ENCODE measurements at places on chromosomes 1 and 21. TPM values are rescaled to one million over a fixed set of nuclear protein-coding genes. Genes with fewer than 3 reads are reported as not detected.

Gene KCNA3
- total RNA-seq: 0.75 TPM

Gene CD160
- not detected for total RNA-seq

GRCh38 chr1:228664399-228664914 is 70.8 kb upstream of the RHOU start:
- no peaks in the 10 kb centered on the region for H3K36me3 ChIP-seq
- no peak overlapping the region for H3K27ac ChIP-seq
- peaks cover 1% of the 10 kb centered on the region for H3K4me1 ChIP-seq

GRCh38 chr1:243638186-243638585 is 211.9 kb downstream of the AKT3 start:
- H3K4me1 ChIP-seq: peaks cover 2% of the 10 kb centered on the region
- peaks cover 15% of the 10 kb centered on the region for H3K36me3 ChIP-seq
- DNase-seq: no peak
- H3K27ac ChIP-seq: no peak overlapping the region
- no peak overlapping the region for H3K4me3 ChIP-seq
- H3K27me3 ChIP-seq: no peaks in the 10 kb centered on the region

- H3K36me3 ChIP-seq: no peaks in the 10 kb centered on the region
- H3K4me1 ChIP-seq: no peaks in the 10 kb centered on the region
- DNase-seq: no peak
- H3K27ac ChIP-seq: no peak overlapping the region
- no peak overlapping the region for H3K4me3 ChIP-seq
These were observed 101.6 kb upstream of the RUNX1 start for GRCh38 chr21:35150562-35151226.

GRCh38 chr1:171596705-171597104 is 25.3 kb upstream of the MYOCOS start:
- no peak overlapping the region for H3K27ac ChIP-seq
- no peak for DNase-seq
- peaks cover 17% of the 10 kb centered on the region for H3K36me3 ChIP-seq
- no peaks in the 10 kb centered on the region for H3K27me3 ChIP-seq

- peaks cover 6% of the 10 kb centered on the region for H3K4me1 ChIP-seq
- DNase-seq: no peak
- H3K27ac ChIP-seq: no peak overlapping the region
- H3K27me3 ChIP-seq: peaks cover 37% of the 10 kb centered on the region
- peaks cover 4% of the 10 kb centered on the region for H3K36me3 ChIP-seq
These were observed 4.2 kb downstream of the CLIC6 start for GRCh38 chr21:34673006-34673405.

Gene KRTAP7-1
- total RNA-seq: not detected

Gene GBP2
- total RNA-seq: not detected

- H3K27me3 ChIP-seq: peaks cover 5% of the 10 kb centered on the region
- H3K36me3 ChIP-seq: no peaks in the 10 kb centered on the region
- no peak overlapping the region for H3K4me3 ChIP-seq
- H3K4me1 ChIP-seq: no peaks in the 10 kb centered on the region
These were observed 150.2 kb downstream of the CAMTA1 start for GRCh38 chr1:6935361-6935883.

Gene UTP25
- 7.8 TPM for total RNA-seq

Gene PTPN7
- not detected for total RNA-seq

Gene KCNJ9
- total RNA-seq: not detected

Gene TMOD4
- total RNA-seq: 2.0 TPM

- no peak for DNase-seq
- peak overlapping the region; percentile 33 for H3K27ac ChIP-seq
- H3K4me1 ChIP-seq: no peaks in the 10 kb centered on the region
- no peaks in the 10 kb centered on the region for H3K27me3 ChIP-seq
- H3K4me3 ChIP-seq: no peak overlapping the region
- peaks cover 34% of the 10 kb centered on the region for H3K36me3 ChIP-seq
These were observed 28.0 kb downstream of the FUBP1 start for GRCh38 chr1:77950873-77951272.

DNA sequence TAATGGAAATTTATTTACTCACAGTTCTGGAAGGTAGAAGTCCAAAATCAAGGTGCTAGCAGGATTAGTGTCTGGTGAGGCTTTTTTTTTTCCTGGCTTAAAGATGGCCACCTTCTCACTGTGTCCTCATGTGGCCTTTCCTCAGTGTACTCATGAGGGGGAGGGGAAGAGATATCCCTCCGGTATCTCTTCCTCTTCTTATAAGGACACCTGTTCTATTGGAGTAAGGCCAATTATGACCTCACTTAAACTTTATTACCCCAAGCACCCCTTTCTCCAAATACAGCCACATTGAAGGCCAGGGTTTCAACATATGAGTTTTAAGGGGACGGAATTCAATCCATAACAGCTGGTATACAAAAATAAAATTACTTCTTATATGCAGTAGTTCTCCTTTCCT is 203.7 kb upstream of the C1orf87 start:
- no peak overlapping the region for H3K4me3 ChIP-seq
- peaks cover 10% of the 10 kb centered on the region for H3K4me1 ChIP-seq
- no peak for DNase-seq
- H3K27me3 ChIP-seq: peaks cover 6% of the 10 kb centered on the region
- H3K27ac ChIP-seq: no peak overlapping the region

DNA sequence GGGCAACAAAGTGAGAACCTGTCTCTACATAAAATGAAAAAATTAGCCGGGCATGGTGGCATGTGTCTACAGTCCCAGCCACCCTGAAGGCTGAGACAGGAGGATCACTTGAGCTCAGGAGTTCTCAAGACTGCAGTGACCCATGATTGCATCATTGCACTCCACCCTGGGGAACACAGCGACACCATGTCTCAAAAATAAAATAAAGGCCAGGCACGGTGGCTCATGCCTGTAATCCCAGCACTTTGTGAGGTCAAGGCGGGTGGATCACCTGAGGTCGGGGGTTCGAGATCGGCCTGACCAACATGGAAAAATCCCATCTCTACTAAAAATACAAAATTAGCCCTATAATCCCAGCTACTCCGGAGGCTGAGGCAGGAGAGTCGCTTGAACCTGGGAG is 20.1 kb downstream of the ANKRD13C start:
- peaks cover 14% of the 10 kb centered on the region for H3K36me3 ChIP-seq
- no peak overlapping the region for H3K4me3 ChIP-seq
- DNase-seq: no peak
- H3K27ac ChIP-seq: no peak overlapping the region
- H3K4me1 ChIP-seq: peaks cover 7% of the 10 kb centered on the region

- peaks cover 22% of the 10 kb centered on the region for H3K27me3 ChIP-seq
- H3K4me1 ChIP-seq: peaks cover 5% of the 10 kb centered on the region
- no peak overlapping the region for H3K4me3 ChIP-seq
- no peak overlapping the region for H3K27ac ChIP-seq
These were observed 29.5 kb downstream of the LDLRAP1 start for GRCh38 chr1:25572708-25573590.

- no peak for DNase-seq
- H3K27ac ChIP-seq: no peak overlapping the region
- no peak overlapping the region for H3K4me3 ChIP-seq
- no peaks in the 10 kb centered on the region for H3K36me3 ChIP-seq
- H3K4me1 ChIP-seq: no peaks in the 10 kb centered on the region
These were observed 6.4 kb upstream of the GBP5 start for GRCh38 chr1:89279011-89279466.

Gene CSDE1
- total RNA-seq: 628 TPM

Gene RNU1-4
- total RNA-seq: 3,957 TPM

GRCh38 chr1:22662318-22662717 is 9.3 kb downstream of the C1QB start:
- H3K4me3 ChIP-seq: no peak overlapping the region
- H3K4me1 ChIP-seq: no peaks in the 10 kb centered on the region
- H3K36me3 ChIP-seq: no peaks in the 10 kb centered on the region
- no peak overlapping the region for H3K27ac ChIP-seq
- no peak for DNase-seq
- peaks cover 21% of the 10 kb centered on the region for H3K27me3 ChIP-seq

DNA sequence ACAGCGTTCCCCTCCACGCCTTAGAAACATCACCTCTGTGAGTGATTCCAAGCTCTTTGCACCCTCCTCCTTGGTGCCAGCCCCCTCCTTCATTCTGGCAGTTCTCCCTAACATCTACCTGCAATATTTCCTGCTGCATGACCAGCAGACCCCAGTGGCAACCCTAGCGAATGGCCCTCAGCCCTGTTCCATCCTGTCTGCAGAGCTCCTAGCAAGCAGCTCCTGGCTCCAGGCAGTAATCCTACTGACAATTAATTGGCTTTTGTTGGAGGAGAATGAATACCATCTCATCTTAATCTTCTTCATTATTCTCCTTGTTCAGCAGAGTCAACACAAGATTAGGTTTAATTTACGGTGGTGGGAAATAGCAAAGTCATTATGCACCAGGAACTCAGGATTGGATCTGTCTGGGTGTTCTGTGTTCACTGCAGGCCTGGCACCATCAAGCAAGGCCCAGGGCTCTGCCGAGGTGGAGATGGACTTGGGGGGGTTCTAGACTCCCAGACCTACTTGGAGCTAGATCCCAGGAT is 12.4 kb downstream of the FBXO2 start:
- no peak for DNase-seq
- H3K36me3 ChIP-seq: no peaks in the 10 kb centered on the region
- H3K27ac ChIP-seq: no peak overlapping the region

GRCh38 chr1:62625415-62625814 is 28.1 kb downstream of the ANGPTL3 start:
- no peaks in the 10 kb centered on the region for H3K27me3 ChIP-seq
- H3K4me1 ChIP-seq: no peaks in the 10 kb centered on the region
- H3K36me3 ChIP-seq: peaks cover 18% of the 10 kb centered on the region

Gene IL10
- not detected for total RNA-seq

GRCh38 chr21:40689217-40689616 is 157.7 kb downstream of the DSCAM start:
- no peak overlapping the region for H3K4me3 ChIP-seq

DNA sequence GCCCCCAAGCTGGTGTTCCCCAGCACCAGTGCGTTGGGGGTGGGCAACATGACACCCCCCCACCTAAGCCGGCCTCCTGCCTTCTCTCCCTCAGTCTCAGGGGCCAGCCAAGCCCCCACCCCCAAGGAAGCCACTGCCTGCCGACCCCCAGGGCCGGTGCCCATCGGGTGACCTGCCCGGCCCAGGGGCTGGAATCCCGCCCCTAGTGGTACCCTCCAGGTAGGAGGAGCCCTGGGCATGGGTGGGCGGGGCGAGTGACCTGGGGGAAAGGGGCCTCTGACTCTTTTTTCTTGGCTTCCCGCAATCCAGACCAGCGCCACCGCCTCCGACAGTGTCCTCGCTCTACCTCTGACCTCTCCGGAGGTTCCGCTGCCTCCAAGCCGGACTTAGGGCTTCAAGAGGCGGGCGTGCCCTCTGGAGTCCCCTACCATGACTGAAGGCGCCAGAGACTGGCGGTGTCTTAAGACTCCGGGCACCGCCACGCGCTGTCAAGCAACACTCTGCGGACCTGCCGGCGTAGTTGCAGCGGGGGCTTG is 1.3 kb upstream of the EFNA4 start:
- peak overlapping the region; percentile 85 for H3K4me3 ChIP-seq
- H3K4me1 ChIP-seq: peaks cover 28% of the 10 kb centered on the region
- H3K27ac ChIP-seq: no peak overlapping the region
- H3K27me3 ChIP-seq: peaks cover 3% of the 10 kb centered on the region
- peaks cover 6% of the 10 kb centered on the region for H3K36me3 ChIP-seq

DNA sequence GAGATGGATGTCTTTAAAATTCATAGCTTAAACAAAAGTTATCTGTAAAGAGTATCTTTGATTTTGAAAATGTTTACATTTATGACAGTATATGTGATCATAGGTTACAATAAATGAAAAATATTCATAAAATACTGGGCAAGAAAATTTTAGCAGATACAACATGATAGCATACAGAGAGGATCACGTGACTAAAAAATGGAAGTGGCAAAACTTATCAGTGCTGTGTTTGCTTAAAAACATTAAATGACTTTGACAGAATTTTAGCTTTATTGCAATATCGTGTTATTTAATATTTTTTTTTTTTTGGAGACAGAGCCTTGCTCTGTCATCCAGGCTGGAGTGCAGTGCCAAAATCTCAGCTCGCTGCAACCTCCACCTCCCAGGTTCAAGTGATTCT is 2294.1 kb downstream of the NCAM2 start:
- no peaks in the 10 kb centered on the region for H3K27me3 ChIP-seq
- no peak overlapping the region for H3K27ac ChIP-seq
- no peaks in the 10 kb centered on the region for H3K4me1 ChIP-seq
- H3K4me3 ChIP-seq: no peak overlapping the region
- no peak for DNase-seq

- H3K4me1 ChIP-seq: peaks cover 1% of the 10 kb centered on the region
- no peak for DNase-seq
- no peak overlapping the region for H3K27ac ChIP-seq
- H3K27me3 ChIP-seq: no peaks in the 10 kb centered on the region
These were observed 95.6 kb upstream of the KCNK1 start for GRCh38 chr1:233518344-233518743.

DNA sequence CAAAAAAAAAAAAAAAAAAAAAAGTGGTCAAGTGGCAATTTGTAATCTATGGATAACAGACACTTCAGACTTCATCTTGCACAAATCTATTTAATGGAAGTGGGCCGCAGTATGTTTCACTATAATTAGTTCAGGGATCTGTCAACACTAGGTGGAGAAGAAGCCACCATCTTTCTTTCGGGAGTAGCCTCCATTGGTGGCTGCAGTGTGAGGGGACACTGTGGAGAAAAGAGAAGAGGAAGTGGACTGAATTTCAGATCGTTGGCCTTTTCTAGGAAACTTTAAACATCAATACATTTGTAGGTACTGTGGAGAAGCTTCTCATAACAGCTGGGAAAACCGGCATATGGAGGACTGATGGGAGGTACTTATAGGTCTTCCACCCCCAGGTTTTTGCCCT is 8.0 kb upstream of the ELAPOR1 start:
- H3K4me3 ChIP-seq: no peak overlapping the region
- H3K36me3 ChIP-seq: peaks cover 3% of the 10 kb centered on the region
- peaks cover 15% of the 10 kb centered on the region for H3K27me3 ChIP-seq
- H3K27ac ChIP-seq: no peak overlapping the region
- peaks cover 11% of the 10 kb centered on the region for H3K4me1 ChIP-seq

DNA sequence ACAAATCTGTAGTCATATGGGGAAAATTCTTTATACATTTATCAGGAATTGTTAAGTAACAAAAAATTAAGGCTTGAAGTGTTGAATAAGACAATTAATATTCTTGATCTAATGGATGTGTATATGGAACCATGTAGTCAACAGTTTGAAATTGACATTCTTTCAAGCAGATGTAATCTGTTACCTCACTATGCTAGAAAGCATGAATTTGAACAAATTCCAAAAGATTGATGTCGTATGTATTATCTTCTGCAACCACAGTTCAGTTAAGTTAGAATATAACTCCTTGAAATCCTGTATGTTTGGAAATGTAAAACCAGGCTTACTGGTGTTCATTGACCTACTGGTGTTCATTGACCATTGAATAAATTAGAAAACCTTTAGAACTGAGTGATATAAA is 16.1 kb downstream of the CCDC18 start:
- H3K4me3 ChIP-seq: no peak overlapping the region
- peaks cover 9% of the 10 kb centered on the region for H3K36me3 ChIP-seq
- H3K27me3 ChIP-seq: no peaks in the 10 kb centered on the region
- DNase-seq: no peak
- no peak overlapping the region for H3K27ac ChIP-seq
- peaks cover 7% of the 10 kb centered on the region for H3K4me1 ChIP-seq

- no peak for DNase-seq
- no peak overlapping the region for H3K27ac ChIP-seq
- H3K4me3 ChIP-seq: no peak overlapping the region
- H3K27me3 ChIP-seq: no peaks in the 10 kb centered on the region
- no peaks in the 10 kb centered on the region for H3K36me3 ChIP-seq
These were observed 68.8 kb upstream of the RGS1 start for GRCh38 chr1:192506741-192507155.

Gene CD48
- total RNA-seq: not detected
